ENCODE measurements at places on chromosomes 13 and 19. TPM values are rescaled to one million over a fixed set of nuclear protein-coding genes. Genes with fewer than 3 reads are reported as not detected.
A peak's percentile ranks its signal among the peaks of the same experiment; 100 is the strongest.

GRCh38 chr19:18282788-18283141 is 1.3 kb upstream of the JUND start:
- H3K4me3 ChIP-seq = no peak overlapping the region
- H3K4me1 ChIP-seq = peaks cover 23% of the 10 kb centered on the region
- H3K27ac ChIP-seq = peak overlapping the region; percentile 100
- no peaks in the 10 kb centered on the region for H3K27me3 ChIP-seq
- no peak for DNase-seq

DNA sequence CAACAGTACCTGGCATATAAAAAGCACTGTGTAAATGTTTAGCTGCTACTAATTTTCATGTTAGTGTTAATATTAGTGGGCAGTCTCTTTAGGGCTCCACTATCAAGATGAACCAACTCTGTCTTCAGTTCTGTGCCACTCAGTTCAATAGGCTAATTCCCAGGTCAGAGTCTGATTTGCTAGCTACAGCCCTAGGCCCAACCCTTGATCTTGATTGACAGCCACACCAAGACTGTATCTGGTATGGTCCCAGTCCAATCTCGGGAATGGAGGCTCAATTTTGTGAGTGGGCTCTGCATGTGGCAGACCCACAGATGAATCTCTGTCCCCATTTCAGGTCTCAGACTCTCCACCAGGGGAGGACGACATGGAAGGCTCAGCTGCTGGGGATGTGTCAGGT is 46.1 kb downstream of the MAP4K1 start:
- H3K27ac ChIP-seq = no peak overlapping the region
- H3K4me3 ChIP-seq = no peak overlapping the region
- no peaks in the 10 kb centered on the region for H3K36me3 ChIP-seq
- DNase-seq = no peak
- no peaks in the 10 kb centered on the region for H3K4me1 ChIP-seq

- H3K27me3 ChIP-seq = peaks cover 44% of the 10 kb centered on the region
- DNase-seq = no peak
- no peak overlapping the region for H3K27ac ChIP-seq
- H3K4me3 ChIP-seq = no peak overlapping the region
Observed at GRCh38 chr13:23901365-23901764, 4.1 kb upstream of the C1QTNF9B start.

- H3K4me3 ChIP-seq = no peak overlapping the region
- no peak for DNase-seq
- H3K36me3 ChIP-seq = no peaks in the 10 kb centered on the region
- H3K27me3 ChIP-seq = peaks cover 85% of the 10 kb centered on the region
Observed at GRCh38 chr19:38229585-38230073, 5.6 kb upstream of the DPF1 start.

DNA sequence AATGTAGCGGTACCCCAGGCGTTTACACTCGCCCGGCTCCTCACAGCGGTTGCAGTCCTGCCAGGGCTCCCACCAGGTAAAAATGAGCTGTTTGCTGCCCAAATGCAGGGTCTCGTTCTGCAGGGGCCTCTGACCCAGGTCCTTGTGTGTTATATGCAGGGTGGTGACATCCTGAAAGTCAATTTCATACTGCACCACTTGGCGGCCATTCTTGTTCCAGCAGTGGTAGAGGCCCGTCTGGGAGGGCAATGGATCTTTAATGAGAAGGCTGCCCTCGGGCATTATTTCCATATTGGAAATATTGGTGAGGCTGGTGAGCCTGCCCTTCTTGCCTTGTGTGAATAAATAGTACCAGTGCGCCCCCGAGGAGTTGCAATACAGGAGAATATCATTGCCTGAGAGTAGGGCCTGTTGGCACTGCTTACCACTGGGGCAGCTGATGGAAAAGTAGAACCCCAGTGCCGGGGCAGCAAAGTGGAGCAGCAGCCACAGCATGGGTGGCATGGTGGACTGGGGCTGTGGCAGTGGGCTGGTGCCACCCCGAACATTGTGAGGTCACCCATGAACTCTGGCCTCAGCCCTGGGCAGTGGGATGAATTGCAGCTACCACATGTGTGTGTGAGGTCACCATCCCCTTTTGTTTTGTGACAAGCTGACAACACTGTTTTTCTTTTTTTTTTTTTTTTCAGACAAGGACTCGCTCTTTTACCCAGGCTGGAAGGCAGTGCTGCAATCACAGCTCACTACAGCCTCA is at the start of gene FAM187B:
Gene FAM187B (minus strand): TSS at position 563 of the 754 bp plus-strand sequence. CDS start 59 bp downstream, at position 504.
- no peaks in the 10 kb centered on the region for H3K4me1 ChIP-seq
- no peaks in the 10 kb centered on the region for H3K36me3 ChIP-seq
- no peaks in the 10 kb centered on the region for H3K27me3 ChIP-seq
- no peak within 1 kb of the TSS for H3K4me3 ChIP-seq
- DNase-seq = no peak

DNA sequence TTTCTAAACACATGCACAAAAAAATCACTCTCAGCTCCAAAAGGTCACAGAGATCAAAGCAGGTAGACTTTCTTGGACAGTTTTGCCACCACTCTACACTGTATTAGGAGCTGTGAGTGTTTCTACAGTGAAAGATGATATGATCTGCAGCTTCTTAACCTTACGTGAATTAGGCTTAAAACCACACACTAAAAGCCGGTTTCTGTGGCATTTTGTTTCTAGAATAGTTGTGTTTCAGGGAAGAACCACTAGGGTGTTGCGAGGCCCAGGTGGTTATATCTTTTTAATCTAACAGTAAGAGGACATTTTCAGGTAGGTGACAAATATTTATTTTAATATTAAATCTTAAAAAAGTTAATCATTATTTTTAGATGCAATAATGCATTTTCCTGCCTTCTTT is 216.4 kb downstream of the KLF5 start:
- no peaks in the 10 kb centered on the region for H3K36me3 ChIP-seq
- H3K4me3 ChIP-seq = no peak overlapping the region

GRCh38 chr13:79658333-79658975 is 177.5 kb downstream of the NDFIP2 start:
- no peaks in the 10 kb centered on the region for H3K36me3 ChIP-seq
- H3K4me1 ChIP-seq = no peaks in the 10 kb centered on the region
- no peaks in the 10 kb centered on the region for H3K27me3 ChIP-seq

GRCh38 chr13:111165241-111166010 is 50.3 kb downstream of the ARHGEF7 start:
- H3K4me3 ChIP-seq = no peak overlapping the region
- peaks cover 28% of the 10 kb centered on the region for H3K4me1 ChIP-seq
- peaks cover 12% of the 10 kb centered on the region for H3K36me3 ChIP-seq
- H3K27ac ChIP-seq = no peak overlapping the region

GRCh38 chr13:73464758-73465616 is 406.2 kb downstream of the KLF5 start:
- H3K4me3 ChIP-seq = no peak overlapping the region
- no peaks in the 10 kb centered on the region for H3K27me3 ChIP-seq
- H3K4me1 ChIP-seq = no peaks in the 10 kb centered on the region
- no peak overlapping the region for H3K27ac ChIP-seq
- DNase-seq = no peak

DNA sequence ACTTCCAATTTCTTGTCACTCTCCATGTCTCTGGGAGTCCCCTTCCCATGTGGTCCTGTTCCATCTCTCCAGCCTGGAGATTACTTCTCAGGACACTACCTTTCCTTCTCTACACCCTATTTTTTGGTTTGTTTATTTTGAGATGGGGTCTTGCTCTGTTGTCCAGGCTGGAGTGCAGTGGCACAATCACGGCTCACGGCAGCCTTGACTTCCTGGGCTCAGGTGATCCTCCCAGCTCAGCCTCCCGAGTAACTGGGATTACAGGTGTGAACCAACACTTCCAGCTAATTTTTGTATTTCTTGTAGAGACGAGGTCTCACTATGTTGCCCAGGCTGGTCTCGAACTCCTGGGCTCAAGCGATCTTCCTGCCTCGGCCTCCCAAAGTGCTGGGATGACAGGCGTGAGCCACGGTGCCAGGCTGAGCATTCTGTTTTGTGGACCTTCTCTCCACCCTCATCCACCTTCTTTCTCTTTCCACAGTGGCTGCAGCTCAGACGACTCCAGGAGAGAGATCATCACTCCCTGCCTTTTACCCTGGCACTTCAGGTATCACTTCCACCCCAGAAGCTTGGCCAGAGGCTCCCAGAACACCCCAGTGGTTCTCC is 644 bp downstream of the HCST start:
- peaks cover 70% of the 10 kb centered on the region for H3K4me1 ChIP-seq
- peak overlapping the region; percentile 96 for H3K27ac ChIP-seq
- H3K27me3 ChIP-seq = no peaks in the 10 kb centered on the region
- peak overlapping the region; percentile 5 for H3K4me3 ChIP-seq
- H3K36me3 ChIP-seq = no peaks in the 10 kb centered on the region

GRCh38 chr13:33494596-33495204 is 209.1 kb upstream of the STARD13 start:
- no peak for DNase-seq
- H3K36me3 ChIP-seq = no peaks in the 10 kb centered on the region
- no peaks in the 10 kb centered on the region for H3K27me3 ChIP-seq

DNA sequence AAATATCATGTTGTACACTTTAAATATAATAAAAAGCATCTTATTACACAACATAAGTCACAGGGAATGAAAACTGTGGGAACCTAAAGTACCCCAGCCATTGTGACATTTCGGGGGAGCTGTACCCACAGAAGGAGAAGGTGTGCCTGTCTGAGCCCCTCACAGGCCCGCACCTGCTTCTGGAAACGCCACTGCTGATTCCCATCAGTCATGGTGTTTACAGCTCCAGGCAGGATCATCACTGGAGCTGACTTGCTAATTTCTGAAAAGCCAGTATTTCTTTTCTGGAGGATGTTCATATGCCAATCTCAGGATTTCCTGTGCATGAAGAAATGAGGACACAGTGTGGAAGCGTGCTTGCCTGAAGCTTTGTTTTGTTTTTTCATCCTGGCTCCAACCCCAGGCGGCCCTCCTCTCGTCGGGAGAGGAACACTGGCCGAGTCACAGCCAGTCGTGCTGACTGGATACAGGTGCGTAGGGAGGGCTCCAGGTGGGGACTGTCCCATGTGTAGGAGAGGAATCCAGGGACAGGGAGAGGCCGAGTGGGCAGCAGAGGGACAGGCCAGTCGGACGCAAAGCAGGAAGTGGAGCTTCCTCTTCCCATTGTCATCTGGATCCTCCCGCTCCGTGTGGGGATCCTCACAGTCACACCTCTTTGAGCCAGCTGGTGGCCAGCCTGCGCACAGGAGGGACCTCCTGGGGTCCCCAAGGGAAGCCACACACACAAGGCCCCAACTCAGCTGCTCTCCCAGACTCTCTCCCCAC is 4.2 kb upstream of the ATP12A start:
- H3K36me3 ChIP-seq = no peaks in the 10 kb centered on the region
- H3K27ac ChIP-seq = no peak overlapping the region
- no peak overlapping the region for H3K4me3 ChIP-seq
- DNase-seq = no peak

DNA sequence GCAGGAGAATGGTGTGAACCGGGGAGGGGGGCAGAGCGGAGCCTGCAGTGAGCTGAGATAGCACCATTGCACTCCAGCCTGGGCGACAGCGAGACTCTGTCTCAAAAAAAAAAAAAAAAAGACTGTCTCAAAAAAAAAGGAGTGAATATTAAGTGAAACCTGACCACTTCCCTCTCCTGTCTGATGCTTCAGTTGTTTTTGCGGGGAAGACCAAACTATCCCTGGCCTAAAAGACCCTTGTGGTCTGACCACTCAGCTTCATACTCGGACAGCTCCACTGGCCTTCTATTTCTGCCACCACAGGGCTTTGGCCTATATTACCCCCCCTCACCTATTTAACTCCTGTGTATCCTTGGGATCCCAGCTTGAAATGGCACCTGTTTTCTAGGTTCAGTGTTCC is 2.3 kb downstream of the CLASRP start:
- H3K4me3 ChIP-seq = no peak overlapping the region
- no peaks in the 10 kb centered on the region for H3K27me3 ChIP-seq
- no peak for DNase-seq
- H3K4me1 ChIP-seq = peaks cover 14% of the 10 kb centered on the region
- no peak overlapping the region for H3K27ac ChIP-seq

DNA sequence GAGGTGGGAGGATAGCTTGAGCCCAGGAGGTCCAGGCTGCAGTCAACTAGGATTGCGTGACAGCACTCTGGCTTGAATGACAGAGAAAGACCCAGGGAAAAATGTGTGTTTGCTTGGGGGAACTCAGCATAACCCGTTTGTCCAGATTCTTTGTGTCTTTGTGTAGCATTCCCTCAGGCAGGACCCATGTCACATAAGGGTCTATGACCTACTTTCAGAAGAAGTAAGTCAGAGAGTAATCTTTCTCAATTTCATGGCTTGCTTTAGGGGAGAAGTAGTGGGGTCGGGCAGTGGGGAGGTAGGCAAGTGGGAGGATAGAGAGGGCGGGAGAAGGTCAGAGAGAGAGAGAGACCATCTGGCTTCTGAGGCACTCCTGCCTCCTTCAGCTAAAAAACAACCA is 11.9 kb upstream of the PSPC1 start:
- H3K27ac ChIP-seq = peak overlapping the region; percentile 66
- no peak overlapping the region for H3K4me3 ChIP-seq
- no peaks in the 10 kb centered on the region for H3K36me3 ChIP-seq
- DNase-seq = no peak
- H3K27me3 ChIP-seq = no peaks in the 10 kb centered on the region

DNA sequence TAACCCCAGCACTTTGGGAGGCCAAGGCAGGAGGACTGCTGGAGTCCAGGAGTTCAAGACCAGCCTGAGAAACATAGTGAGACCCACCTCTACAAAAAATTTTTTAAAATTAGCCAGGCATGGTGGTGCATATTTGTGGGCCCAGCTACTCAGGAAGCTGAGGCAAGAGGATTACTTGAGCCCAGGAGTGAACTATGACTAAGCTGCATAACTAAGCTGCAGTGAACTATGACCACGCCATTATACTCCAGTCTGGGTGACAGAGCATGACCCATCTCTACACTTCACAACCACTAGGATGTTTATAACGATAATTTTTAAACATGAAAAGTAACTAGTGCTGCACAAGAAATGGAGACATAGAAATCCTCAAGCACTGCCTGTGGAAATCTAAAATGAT is 352.7 kb upstream of the SGCG start:
- H3K27ac ChIP-seq = no peak overlapping the region
- no peaks in the 10 kb centered on the region for H3K4me1 ChIP-seq
- no peaks in the 10 kb centered on the region for H3K27me3 ChIP-seq
- H3K4me3 ChIP-seq = no peak overlapping the region

GRCh38 chr13:51122868-51123566 is 11.9 kb upstream of the C13orf42 start:
- H3K27ac ChIP-seq = no peak overlapping the region
- H3K4me3 ChIP-seq = no peak overlapping the region
- no peaks in the 10 kb centered on the region for H3K27me3 ChIP-seq

CEACAM3 gene
- polyA plus RNA-seq = 0.38 TPM

SPACA4 gene
- 0.41 TPM for polyA plus RNA-seq

C5AR1 gene
- polyA plus RNA-seq = 2.7 TPM

TTYH1 gene
- 4.1 TPM for polyA plus RNA-seq

NRTN gene
- 1.3 TPM for polyA plus RNA-seq

PSG1 gene
- not detected for polyA plus RNA-seq
